ENCODE measurements at places on chromosomes 1 and 21.
A peak's percentile ranks its signal among the peaks of the same experiment; 100 is the strongest.

DNA sequence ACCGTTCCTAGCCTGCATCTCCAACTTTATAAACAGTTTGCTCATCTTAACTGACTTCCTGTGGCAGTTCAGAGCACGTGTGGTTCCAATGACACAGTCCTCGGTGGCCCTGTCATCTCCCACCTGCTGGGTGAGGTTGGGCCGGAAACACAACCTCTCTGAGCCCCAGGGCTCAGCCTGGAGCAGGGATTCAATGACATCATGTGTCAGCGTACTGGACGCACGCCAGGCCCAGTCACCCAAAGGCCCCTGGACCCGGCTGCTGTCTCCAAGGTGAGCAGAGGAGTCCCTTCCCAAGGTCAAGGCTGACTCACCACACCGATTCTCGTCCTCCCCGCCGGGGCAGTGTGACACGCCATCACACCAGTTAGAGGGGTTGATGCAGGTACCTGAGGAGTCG is 19.9 kb downstream of the TMPRSS2 start:
- DNase-seq = no peak

DNA sequence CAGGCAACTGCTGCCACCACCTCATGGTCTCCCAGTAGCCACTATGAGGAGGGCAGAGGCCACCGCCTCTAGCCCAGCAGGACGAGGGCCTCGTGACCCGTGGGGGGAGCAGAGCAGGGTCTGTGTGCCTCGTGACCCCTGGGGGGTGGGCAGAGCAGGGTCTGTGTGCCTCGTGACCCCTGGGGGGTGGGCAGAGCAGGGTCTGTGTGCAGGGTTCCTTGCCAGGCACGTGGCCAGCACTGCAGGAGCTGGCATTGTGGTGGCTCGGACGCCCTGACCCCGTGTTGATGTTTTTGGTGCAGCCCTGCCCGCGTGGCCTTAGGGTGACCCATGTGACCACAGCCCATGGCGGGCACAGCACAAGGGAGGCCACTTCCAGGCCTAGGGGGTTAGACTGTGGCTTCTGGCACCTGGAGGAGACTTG is 52.8 kb downstream of the SLX9 start:
- DNase-seq = no peak

- no peak for DNase-seq
These were observed 228.6 kb upstream of the LYPLAL1 start for GRCh38 chr1:218945050-218945449.

DNA sequence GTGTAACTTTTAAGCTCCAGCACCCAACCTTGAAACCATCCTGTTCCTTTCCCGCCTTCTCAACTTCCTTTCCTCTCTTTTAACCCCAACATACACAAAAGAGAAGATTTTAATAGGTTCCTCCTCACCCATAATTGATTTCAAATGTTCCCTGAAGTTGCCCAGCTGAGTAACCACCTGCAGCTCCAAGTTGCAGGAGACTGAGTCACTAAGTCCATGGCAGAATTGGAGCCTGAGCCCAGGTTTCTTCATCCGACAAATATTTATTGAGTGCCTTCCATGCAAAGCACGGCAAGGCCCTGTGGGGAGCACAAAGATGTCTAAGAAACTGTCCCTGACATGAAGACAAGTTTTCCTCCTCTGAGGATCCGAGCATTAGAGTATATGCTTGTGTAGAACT is 97.7 kb downstream of the PAPPA2 start:
- DNase-seq = no peak

- DNase-seq = no peak
These were observed 213.4 kb downstream of the DISC1 start for GRCh38 chr1:231839999-231840398.

DNA sequence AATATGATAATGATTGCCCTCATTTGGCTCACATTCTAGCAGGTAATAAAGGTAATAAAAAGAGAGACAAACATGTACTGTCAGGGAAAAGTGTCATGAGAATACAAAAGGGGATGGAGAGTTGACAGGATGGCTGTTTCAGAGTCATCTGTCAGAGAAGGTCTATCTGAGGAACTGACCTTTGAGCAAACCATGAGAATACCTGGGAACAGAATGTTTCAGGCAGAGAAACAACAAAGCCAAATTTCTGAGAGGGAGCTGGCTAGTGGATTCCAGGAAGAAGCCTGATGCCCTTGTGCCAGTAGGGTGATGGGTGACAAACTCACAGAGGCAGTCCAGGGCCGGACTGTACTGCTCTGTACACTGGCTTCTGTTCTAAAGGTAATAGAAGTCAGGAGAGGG is 107.2 kb downstream of the C1orf21 start:
- peak; percentile 88 for DNase-seq

GRCh38 chr1:208929575-208929974 is 653.9 kb upstream of the CAMK1G start:
- no peak for DNase-seq

DNA sequence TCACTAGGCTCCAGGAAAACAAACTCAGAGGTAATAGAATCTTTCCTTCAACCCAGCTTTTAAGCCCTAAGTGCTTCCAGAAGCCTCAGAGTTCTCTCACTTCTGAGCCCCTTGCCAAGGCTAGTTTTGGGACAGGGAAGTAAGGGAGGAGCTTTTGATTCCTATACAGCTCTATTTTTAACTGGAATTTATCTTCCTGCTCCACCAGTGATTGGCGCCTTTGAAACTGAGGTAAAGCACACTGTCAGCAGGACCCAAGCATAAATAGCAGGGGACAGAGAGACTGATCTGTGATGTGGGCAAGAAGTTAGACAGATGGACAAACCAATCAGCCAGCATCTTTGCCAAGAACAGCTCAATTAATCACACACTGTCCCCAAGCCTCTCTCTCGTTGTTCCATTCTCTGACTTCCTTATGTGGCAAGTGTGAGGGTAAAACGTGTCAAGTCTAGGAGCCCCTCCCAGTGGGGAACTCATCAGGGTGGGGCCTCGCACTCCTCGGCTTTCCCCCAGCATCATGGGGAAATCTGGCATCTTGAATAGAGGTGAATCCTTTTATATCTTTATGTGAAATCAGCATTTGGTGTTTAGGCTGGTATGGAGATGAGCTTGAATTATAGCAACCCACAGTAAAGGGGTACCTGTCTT is 40.2 kb upstream of the MPZL1 start:
- no peak for DNase-seq

GRCh38 chr1:222167896-222168295 is 380.0 kb downstream of the HHIPL2 start:
- DNase-seq = no peak

DNA sequence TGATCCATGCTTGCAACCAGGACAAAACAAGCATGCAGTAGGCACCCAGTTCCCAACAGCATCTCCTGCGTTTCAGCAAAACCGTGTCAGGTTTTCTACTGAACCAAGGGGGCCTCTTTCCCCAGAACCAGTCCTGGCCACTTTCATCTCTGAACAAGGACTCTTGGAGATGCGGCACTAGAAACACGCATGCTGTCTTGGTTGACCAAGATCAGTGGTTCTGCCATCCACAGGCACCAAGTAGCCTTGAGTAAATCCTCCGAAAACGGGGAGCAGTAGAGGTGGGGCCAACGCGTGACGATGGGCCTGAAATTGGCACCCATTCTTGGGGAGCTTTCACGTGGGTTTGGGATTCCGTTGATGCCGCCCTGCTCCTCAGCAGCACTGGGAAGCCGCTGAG is 62.5 kb upstream of the AJAP1 start:
- DNase-seq = no peak

GRCh38 chr1:24946861-24947658 is 17.0 kb upstream of the RUNX3 start:
- no peak for DNase-seq

GRCh38 chr21:45997205-45997494 is 15.6 kb downstream of the COL6A1 start:
- no peak for DNase-seq

- DNase-seq = no peak
These were observed 486.6 kb downstream of the SETD4 start for GRCh38 chr21:35573472-35574374.

GRCh38 chr21:34974162-34974981 is 74.7 kb downstream of the RUNX1 start:
- no peak for DNase-seq

- no peak for DNase-seq
These were observed 6.5 kb upstream of the ALX3 start for GRCh38 chr1:110076789-110077500.

GRCh38 chr1:71068325-71069240 is 12.3 kb downstream of the ZRANB2 start:
- no peak for DNase-seq

DNA sequence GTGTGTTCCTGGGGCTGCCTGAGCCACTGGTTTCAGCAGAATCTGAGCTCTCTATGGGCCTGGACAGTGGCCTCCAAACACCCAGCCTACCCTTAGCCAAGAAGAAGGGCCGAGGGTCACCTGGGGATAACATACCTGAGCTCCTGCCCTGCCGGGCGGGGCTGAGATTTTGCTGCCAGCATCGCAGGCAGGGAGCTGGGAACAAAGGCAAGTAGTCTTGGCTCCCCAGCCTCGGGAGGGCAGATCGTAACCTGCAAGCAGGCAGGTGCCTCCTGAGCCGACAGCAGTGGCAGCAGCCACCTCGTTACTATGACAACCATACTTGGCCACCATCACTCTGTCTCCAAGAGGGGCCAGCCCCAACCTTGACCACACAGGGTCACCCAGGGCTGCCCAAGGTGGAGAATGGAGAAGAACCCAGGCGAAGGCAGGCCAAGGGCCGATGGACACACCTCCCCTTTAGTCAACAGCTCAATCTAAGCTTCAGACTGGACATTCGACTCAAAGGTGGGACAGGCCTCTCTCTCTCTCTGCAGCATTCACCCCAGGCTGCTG is 54.6 kb downstream of the TOMM20 start:
- DNase-seq = no peak

DNA sequence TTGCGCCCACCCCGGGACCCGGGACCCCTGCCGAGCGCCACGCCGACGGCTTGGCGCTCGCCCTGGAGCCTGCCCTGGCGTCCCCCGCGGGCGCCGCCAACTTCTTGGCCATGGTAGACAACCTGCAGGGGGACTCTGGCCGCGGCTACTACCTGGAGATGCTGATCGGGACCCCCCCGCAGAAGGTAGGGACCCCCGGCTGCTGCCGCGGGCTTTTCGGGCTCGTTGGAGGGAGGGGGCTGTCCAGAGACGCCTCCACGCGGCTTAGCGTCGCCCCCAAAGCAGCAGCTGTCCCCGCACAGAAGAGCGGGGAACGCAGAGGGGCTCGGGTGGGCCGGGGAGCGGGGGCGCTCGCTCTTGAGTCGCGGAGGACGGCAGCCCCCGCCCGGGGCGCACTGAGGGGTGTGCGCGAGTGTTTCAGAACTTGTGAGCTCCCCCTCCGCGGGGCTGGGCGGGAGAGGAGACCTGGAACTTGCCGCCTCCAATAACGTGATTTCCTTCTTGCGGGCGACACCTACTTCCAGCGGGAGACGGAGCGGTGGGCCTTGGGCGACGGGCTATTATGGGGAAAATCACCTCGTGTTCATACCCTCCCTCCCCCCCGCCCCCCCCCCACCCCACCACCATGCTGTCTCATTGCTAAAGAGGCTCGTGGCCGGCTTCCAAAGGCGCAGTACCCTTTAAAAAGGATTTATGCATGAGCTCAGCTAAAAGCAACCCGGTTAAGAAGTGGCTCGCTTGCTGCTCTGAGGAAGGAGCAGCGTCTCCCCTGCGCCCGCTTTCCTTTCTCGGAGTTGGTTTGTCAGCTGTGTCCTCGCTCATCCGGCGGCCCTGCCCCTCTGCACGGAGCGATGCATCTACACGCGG is 664 bp downstream of the BACE2 start:
- peak; percentile 29 for DNase-seq

DNA sequence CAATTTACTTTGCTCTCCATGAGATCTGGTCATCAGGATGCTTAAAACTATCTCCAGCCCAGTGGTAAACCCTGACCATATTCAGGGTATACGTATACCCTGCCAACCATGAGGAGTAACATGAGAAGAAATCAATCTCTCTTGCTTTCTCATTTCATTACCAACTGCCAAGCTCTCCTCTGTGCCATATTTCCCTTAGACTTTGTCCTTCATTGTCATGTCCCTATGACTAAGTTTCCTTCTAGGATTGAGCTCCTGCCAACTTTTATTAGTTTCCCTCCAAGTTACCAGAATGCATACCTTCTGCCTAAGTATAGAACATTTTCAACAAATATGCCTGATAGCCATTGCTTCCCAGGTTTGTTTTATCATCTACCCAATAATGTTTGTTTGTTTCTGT is 1113.9 kb upstream of the B3GALT2 start:
- no peak for DNase-seq

Measured in gastrocnemius medialis (tissue), 4 donors.